ENCODE measurements at places on chromosomes 2 and 18.
A peak's percentile ranks its signal among the peaks of the same experiment; 100 is the strongest.

GRCh38 chr2:232309592-232309991, 69.0 kb upstream of the ALPP start:
- DNase-seq: no peak

GRCh38 chr18:75048776-75049454, 160.0 kb downstream of the PTGR3 start:
- DNase-seq: no peak

GRCh38 chr2:20184067-20184938, 40.6 kb downstream of the SDC1 start:
- no peak for DNase-seq

DNA sequence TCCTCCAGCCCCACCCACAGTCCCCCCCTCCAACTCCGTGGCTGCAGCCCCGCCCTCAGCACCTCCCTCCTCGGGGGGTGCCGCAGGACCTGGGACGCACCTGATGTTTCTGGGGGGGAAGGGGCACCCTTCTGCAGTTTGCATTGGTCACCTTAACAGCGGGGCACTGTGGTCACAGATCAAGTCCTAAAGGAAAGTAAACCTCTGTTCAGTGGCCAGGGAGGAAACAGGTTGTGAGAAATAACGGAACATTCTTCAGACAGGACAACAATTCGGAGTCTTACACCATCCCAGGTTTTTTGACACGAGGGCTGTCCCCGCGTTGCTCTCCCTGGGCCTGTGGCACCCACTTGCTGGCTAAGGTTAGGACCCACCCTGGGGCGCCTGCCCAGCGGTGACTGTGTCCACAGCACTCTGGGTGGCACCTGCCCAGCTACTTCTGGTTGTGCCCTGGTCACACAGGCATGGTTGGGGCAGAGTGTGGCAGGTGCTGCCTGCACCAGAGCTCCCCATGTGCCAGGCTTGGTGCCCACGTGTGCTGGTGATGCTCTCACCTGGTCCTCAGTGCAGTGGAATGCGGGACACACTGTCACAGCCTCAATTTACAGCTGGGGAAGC, 93.5 kb upstream of the OTOS start:
- no peak for DNase-seq

DNA sequence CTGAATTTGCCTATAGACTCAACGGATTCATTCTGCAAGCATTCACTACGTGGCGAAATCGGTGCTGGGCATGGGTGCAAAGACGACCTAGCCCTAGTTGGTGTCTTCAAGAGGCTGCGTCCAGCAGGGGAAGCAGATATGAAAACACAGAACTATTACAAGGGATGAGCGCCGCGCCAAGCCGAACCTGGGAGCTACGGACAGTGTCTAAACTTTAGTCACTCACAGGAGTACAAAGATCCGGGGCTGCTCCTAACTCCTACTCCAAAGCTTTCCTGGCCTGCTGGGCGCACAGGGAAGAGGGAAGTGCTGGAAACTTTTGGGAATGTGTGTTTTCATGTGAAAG, 732 bp upstream of the ANXA4 start:
- no peak for DNase-seq

DNA sequence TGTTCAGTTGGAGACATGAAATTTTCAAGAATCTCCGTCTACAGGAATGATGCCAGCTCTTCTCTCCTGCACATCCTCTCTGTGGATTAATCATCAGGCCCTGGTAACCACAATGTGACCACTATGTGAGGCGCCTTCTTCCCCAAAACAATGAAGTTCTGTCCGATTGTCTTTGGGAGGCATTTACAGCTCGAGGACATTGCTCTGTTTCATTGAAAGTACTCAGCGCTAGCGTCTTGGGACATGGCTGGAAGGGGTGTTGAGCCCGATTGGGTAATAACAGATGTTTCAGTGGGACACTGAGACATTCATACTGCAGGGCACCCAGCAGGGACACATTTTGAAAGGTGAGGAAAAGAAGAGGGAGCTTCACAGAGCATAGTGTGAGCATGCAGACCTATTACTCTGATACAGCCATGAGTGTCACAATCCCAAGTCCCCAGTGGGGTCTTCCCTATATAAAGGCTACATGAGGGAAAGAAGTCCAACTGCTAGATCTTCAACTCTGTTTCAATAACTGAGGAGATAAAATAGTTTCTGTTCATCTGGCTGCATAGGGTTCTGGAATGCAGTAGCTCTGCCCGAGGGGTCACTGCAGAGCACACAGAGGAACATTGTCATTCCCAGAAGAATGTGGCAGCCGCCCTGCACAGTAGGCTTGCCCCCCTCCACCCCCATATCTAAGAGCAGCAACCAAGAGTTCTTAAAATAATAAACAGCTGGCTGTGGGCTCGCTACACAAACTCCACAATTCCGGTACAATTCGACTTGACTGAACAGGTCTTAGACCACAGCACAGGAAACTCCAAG, 237.3 kb downstream of the OSR1 start:
- peak; percentile 87 for DNase-seq

- peak; percentile 28 for DNase-seq
Measured at GRCh38 chr2:173226899-173227698, 127.6 kb upstream of the CDCA7 start.

- DNase-seq: no peak
Measured at GRCh38 chr2:199216253-199216652, 241.5 kb downstream of the SATB2 start.

GRCh38 chr2:22904126-22904684, 480.8 kb upstream of the KLHL29 start:
- peak; percentile 7 for DNase-seq

- DNase-seq: peak; percentile 74
Measured at GRCh38 chr18:9951022-9951859, 37.4 kb downstream of the VAPA start.

- no peak for DNase-seq
Measured at GRCh38 chr2:169237286-169237685, 125.0 kb downstream of the LRP2 start.

GRCh38 chr2:177548636-177549035, 156.1 kb downstream of the AGPS start:
- DNase-seq: no peak

- DNase-seq: no peak
Measured at GRCh38 chr2:187017438-187017837, 168.5 kb upstream of the ZSWIM2 start.

DNA sequence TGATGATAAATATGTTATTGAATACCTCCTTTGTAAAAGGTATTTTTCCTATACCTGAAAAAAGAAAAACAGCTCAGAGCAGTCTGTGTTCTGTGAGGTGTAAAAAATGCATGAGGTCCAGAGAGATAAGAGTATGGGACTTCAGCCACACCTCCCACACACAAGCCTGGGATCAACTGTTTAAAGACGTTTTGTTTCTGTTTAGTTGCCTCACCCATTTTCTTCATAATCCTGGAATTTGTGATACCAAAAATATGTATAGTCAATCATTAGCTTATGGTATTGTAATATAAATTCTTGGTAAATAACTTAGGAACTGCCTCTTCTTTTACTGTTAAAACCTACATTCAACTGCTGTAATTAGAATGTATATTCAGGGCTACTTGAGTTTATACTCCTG, 1322.9 kb upstream of the TMEFF2 start:
- DNase-seq: no peak

DNA sequence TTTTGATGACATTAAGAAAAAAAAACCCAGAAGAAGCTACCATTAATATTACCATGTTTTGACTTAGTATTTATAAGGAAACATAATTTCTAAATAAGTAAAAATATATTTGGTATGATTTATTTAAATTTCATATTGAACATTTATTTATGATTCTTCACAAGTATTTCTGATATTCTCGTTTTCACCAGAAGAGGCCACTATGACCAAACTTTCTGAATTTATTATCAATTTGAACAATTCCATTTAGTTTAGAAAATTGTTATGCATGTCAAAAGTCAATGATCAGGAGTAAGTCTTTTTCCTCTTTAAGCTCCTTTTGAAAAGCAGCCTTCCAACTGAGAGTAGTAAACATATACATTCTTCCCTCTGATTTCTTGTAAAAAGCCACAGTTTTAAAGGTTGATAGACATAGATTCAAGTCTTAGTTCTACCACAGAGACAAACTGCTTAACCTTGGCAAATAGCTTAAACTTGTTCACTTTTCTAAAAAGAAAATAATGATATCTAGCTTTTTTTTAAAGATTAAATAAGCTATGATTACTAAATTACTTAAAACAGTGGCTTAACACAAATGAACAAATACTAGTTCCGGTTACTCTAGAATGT, 329.9 kb downstream of the TRIB2 start:
- DNase-seq: no peak
